ENCODE measurements at places on chromosomes 2 and 18.

DNA sequence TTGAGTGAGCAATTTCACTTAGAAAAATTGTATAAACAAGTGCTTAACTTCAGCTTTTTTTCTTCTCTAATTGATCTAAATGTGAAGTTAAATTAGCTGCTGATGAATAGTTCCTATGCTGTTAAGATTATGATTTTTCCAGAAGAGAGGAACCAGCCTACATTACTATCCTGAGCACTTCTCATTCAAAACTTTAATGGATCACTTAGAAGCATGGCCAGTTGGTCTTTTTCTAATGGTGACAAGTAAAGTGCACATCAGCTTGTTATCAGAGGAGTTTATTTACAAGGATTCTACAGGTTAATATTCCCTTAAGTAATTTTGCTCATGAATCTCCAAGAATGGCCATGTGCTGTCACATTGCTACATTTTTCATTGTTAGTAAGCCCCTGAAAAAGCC, 37.1 kb downstream of the DCC start:
- no peak for DNase-seq

DNA sequence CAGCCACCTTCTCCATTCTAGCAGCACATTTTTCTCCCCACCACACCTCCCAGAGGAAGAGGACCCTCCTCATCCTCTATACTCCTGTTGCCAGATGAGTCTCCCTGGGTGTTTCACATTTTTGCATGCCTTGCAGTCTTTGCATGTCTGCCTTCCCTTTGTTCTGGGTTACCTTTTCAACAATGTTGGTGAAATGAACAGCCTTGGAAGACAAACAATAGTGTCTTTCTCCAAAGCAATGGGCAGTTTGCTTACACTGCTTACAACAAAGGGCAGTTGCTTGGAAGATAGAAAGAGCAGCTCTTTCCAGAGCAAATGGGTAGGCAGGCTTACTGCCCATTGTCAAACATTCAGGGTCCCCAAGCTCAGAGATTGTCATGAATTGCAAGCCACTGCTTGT, 14.5 kb upstream of the SEH1L start:
- DNase-seq, result no peak

DNA sequence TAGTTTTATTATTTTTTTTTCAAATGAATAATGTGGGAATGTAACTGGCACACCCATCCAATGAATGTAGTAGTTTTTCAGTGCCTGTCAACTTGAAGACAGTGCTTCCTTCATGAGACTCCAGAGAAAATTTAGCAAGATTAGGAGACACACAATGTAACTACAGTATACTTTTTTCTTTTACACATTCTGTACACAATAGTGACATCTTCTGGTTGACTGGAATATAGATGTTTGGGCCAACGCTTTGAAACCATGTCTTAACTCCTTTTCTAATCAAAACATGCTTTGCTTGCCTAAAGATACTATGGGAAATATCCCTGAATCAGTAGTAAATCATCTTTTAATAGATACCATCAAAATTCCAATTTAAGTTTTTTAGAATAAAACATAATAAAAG, 229.5 kb upstream of the ZC3H15 start:
- DNase-seq, result no peak

DNA sequence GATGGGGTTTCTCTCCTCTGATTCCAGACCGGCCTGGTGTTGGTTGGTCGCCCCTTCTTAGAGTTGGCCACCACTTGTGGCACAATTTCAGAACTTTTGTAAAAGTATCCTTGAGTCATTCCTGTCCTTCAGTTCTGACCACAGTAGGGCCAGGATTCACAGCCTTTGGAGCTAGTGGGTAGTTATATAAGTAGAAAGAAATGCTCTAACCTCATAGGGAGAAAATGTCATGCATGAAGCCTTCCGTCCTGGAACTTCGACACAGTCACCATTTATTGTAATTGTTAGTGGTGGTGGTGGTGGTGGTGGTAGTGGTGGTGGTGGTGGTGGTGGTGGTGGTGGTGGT, 65.4 kb downstream of the EPAS1 start:
- DNase-seq, result no peak

DNA sequence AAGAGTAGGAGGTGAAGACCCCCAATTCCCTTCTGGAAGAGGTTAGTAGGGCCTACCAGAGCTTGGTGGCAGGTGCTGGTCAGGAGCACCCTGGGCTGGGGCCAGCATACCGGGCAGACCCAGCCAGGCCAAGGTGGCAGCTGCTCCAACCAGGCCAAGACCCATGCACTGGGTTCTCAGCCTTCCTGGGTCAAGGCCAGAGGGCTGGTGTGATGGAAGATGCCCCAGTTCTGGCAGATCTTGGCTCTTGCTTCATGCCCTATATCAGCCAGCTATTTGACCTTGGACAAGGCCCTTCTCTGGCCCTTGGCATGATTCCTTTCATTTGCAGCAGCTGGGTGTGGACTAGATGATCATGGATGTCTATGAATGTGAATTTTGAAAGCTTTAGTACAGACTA, 57.7 kb downstream of the PRKCE start:
- DNase-seq, result no peak

GRCh38 chr2:96546321-96546720, 9.8 kb downstream of the ARID5A start:
- no peak for DNase-seq

GRCh38 chr18:4454537-4455112, 482 bp downstream of the DLGAP1 start:
- no peak for DNase-seq

- no peak for DNase-seq
Observed at GRCh38 chr2:24515335-24515734, 24.3 kb downstream of the NCOA1 start.

GRCh38 chr2:160423126-160423525, 70.5 kb downstream of the RBMS1 start:
- DNase-seq, result no peak

- DNase-seq, result peak; percentile 8
Observed at GRCh38 chr2:157751462-157752058, 122.9 kb upstream of the ACVR1C start.

DNA sequence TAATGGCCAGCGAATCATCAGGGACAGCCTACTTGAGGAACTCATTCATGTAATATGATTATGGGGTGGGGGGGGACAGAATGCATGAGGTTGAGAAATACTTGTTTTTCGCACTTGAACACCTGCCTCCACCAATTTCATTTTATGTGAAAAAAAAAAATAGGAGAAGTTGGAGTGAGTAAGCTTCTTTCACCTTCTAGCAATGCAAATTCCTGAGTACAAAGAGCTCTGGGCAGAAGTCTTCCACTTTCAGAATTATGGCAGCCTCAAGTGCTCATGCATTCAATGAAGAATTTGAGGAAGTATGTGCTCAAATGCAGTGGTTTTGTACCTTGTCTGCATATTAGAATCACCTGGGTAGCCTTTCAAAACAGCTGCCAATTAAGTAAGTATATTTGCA, 40.1 kb upstream of the GPD2 start:
- DNase-seq, result no peak

GRCh38 chr2:193989645-193990044, 1667.4 kb upstream of the SLC39A10 start:
- DNase-seq, result no peak

DNA sequence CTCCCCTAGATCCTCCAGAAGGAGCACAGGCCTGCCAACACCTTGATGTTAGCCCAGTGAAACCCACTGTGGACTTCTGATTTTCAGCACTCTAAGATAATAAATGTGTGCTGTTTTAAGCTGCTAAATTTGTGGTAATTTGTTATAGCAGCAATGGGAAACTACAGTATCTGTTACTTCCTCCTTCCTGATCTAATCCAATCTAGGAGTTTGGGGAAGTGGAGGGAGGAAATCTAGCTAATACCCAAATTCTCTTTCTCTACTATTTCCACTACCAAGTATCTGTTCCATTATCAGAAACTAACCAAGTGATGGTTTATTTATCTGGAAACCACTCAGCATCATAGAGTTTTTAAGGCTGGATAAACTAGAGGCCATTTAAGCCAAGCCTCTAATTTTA, 64.9 kb downstream of the AFF3 start:
- no peak for DNase-seq

- no peak for DNase-seq
Observed at GRCh38 chr2:180056367-180057118, 49.4 kb upstream of the CWC22 start.

GRCh38 chr2:54366487-54367280, 89.4 kb upstream of the SPTBN1 start:
- no peak for DNase-seq

Data from activated CD4-positive, alpha-beta T cell treated with anti-CD3 and anti-CD28 coated beads, Interleukin-2, amount 50 U/mL, for 4 hours (primary cell).